Motor neuron (in vitro differentiated cells): ENCODE measurements at places on chromosomes 1 and 21. TPM values are rescaled to one million over a fixed set of nuclear protein-coding genes. Genes with fewer than 3 reads are reported as not detected.

- ATAC-seq = no peak
These were observed 19.8 kb downstream of the RO60 start for GRCh38 chr1:193079187-193079586.

DNA sequence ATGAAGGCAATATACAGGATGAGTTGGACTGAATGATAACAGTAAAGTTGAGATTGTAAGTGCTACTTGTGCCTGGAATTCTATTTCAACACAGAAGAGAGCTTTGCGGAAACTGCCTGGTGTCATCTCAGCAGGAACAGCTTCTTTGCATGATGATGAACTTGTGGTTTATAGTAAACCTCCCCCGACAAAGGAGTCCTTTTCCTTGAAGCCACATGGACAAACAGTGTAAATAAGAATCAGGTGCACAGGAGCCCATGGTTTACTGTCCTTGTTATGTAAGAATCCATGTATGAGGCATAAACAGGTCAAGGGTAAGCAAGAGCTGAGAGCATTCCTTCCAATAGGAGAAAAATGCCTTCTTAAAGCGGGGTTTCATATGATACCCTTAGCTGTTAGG lies 66.2 kb downstream of the PCNX2 start:
- ATAC-seq = no peak

LCE2A gene
- 0.62 and 1.5 TPM in 2 replicates for total RNA-seq

FAM89A gene
- total RNA-seq = 1.9 and 2.3 TPM in 2 replicates
